ENCODE measurements at places on chromosomes 4 and X.

DNA sequence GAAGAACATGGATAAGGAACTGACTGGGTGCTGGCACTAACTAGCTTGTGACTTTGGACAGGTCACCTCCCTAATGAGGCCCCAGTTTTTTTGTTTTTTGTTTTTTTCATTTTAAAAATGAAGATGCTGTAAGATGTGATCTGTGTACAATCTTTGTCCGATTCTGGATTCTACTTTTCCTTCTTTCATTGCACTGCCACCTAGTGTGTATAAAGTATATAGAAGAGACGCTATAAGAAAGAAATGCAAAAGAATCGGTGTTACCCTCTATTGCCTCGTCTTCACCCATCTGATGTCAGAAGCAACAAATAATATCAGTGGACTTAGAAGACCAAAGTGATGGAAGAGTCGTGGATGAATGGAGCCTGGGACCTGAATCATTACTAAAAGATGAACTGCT, 58.6 kb upstream of the P2RY10 start:
- DNase-seq, result peak; percentile 23

GRCh38 chr4:182973941-182974340, 56.8 kb upstream of the DCTD start:
- DNase-seq, result no peak

DNA sequence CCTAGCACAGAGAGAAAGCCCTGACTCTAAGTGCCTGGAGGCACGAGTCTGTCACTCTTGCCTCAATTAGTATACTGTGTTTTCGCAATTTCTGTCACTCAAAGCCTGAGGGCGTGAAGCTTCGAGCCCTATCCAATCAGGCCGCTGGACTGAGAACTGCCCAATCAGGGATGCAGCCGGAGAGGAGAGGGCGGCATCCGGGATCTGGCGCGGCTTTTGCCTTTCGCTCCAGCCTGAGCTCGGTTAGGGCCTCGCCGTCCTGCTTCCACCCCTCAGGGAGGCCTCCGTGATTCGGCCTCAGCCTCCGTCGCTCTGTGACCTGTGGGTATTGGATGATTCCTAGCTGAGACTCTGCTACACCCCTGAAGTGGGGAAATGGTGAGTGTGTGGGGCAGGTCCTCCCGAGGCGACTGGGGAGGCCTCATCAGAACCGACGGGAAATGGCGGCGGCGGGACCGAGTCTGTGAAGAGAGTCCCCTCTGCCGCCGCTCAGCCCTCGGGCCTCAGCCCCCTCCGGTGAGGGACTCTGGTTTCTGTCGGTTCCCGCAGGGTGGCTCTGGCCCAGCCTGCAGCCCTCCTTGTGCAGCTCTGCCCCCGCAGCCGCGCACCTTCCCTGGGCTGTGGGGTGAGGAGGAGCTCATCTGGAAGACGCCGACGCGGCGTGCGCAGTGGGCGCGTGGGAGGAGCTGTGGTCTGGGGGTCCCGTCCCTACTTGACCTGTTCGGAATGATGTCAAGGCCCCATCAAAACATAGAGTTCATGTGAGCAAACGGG, 48.5 kb downstream of the ZNF141 start:
- no peak for DNase-seq

- DNase-seq, result no peak
Measured at GRCh38 chr4:110629780-110630687, 7.2 kb upstream of the PITX2 start.

DNA sequence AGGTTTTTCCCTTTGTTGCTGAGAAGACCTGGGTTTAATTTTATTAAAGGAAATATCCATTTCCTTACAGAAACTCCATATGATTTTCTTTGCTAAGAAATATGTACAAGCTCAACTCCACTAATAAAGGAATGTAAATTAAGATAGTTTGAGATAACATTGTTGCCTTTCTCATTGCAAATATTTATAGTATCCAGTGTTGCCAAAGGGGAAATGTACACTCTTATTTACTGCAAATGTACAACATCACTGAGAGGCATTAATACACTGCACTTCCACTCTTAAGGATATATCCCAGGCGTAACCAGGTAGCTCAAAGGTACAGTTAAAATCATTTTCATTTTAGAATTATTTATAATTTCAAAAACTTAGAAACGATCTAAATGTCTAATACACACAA, 7.5 kb upstream of the LRBA start:
- DNase-seq, result no peak

GRCh38 chrX:148567229-148567628, 66.8 kb downstream of the AFF2 start:
- peak; percentile 77 for DNase-seq

- no peak for DNase-seq
Measured at GRCh38 chr4:111535792-111536191, 609.5 kb upstream of the FAM241A start.

Data from LHCN-M2 (cell line).